Liver (tissue), 10 donors: ENCODE measurements at places on chromosomes 1 and 21.

DNA sequence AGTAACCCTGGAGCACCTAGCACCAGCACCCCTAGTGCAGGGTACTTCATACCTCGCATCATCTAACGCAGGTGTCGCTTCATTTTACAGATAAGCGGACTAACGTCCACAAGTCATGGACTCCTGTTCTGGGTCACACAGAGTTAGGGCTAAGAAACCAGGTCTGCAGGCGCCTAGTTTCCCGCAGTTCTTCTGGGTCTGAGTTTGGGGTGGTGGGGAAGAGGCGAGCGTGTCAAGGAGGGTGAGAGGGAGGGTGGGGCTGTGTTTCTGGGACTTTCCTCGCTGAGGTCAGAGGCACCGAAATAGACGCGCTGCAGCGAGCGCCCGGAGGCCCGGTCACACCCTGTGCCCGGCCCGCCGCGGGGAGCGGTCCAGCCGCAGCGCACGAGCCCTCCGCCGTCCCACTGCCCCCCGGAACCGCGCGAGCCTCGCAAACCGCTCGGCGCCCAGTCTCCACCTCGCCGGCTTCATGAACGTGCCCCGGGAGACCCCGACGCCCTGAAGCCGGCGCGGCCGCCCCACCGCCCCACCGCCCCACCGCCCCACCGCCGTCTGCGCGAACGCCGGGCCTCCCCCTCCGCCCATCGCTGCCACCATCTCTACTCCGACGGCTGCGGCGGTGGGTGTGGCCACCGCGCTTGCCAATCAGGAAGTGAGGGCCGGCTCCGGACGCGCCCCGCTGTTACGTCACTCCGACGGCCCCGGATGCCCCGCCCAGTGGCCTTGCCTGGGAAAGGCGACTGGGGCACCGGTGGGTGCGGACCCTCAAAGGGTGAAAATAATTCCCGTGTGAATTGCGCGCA, 12.3 kb downstream of the IFI6 start:
- DNase-seq = peak; percentile 90

- no peak for DNase-seq
Observed at GRCh38 chr21:45319461-45320211, 31.9 kb upstream of the POFUT2 start.

- DNase-seq = no peak
Observed at GRCh38 chr1:94339206-94339927, 78.8 kb upstream of the ABCD3 start.

GRCh38 chr1:27399251-27400025, 7.0 kb downstream of the GPR3 start:
- DNase-seq = no peak

GRCh38 chr1:71792264-71792663, 490.1 kb downstream of the NEGR1 start:
- no peak for DNase-seq

GRCh38 chr1:233859446-233859845, 45.0 kb upstream of the SLC35F3 start:
- DNase-seq = no peak

GRCh38 chr1:1118011-1118875, 2.4 kb upstream of the C1orf159 start:
- no peak for DNase-seq

DNA sequence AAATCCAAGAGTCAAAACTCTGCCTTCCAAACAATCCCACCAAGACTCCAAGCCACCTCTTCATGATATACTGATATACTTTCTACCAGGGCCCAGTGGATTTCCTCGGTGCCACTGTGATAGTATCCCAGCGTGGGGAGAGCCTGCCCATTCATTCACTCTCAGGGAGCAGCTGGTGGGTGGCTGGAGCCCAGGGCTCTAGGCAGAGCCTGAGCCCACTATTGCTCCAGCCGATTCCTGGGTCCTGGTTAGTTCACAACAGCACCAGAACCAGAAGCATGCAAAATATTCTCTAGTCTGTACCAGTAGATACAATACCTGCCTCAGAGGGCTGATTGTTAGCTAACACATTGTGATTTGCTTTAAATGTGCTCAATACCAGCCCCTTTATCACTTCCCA, 831 bp downstream of the CSRP1 start:
- DNase-seq = no peak

DNA sequence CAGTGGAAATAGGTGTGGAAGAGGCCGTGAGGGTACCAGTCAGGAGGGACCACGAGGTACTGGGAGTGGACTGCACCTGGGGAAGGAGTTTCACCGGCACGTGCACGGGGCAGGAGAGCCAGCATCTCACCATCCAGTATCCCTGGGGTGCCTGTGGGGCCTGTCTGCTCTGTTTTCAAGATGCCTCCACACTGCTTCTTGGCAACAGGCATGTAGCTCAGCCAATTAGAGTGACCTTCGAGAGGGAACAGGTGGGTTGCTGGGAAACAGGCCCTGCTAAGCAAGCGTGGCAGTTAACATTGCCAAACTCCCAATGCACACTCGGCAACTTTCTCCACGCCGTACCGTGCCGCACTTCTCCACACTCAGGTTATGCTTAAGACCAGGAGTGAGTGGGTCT, 17.7 kb downstream of the KCNC4 start:
- no peak for DNase-seq

GRCh38 chr1:76238094-76238628, 163.6 kb downstream of the ST6GALNAC3 start:
- no peak for DNase-seq

DNA sequence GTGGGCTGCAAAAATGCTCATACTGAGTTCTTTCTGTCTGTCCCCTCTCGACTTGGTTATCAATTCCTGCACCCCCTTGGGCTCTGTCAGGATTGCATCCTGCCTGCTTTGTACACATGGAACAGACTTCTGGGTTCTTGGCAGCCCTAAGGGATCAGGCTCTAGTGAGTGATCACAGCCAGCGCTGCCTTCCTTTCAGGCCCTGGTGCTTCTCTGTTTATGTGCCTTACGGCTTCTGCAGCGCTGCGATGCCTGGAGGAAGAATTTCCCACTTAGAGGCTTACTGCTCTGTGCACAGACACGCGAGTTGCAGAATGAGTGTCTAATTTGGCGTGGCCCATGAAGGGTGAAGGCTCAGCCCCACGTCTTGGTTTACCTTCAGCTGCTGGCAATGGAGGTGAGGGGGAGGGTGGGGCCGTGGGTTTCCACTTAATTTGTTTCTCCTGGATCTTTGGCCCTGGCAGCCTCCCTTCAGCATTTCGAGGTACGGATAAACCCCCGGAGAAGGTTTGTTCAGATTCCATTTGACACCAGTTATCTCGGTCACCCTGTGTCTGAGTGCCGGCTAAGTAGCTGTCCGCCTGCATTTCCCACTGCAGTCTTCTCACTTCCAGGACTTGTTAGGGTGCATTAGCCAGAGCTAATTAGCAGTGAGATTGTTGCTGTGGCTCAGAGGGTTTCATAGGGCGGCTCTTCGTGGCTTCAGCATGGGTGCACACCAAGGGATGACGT, 227.3 kb downstream of the DYRK1A start:
- DNase-seq = no peak

- no peak for DNase-seq
Observed at GRCh38 chr1:25661043-25661815, 44.6 kb downstream of the MAN1C1 start.

GRCh38 chr1:193281894-193282293, 95.5 kb upstream of the B3GALT2 start:
- DNase-seq = no peak

- no peak for DNase-seq
Observed at GRCh38 chr21:17671733-17672132, 59.0 kb upstream of the BTG3 start.

DNA sequence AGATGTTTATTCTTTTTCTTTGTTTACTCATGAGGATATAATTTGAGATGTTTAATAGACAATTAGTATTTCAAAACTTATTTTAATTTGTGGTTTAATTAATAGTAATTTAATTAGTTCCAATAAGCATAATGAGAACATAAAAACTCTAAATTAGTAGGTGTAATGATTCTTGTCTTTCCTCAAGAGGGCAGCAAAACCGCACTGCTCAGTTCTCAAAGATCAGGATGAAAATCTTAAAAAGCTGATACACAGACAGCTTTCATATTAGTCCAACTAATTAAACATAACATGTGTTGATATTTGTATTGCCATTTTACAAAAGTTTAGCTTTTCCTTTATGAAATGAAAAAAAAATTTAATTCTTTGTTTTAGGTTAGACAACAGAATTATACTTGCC, 106.7 kb upstream of the C21orf91 start:
- no peak for DNase-seq

DNA sequence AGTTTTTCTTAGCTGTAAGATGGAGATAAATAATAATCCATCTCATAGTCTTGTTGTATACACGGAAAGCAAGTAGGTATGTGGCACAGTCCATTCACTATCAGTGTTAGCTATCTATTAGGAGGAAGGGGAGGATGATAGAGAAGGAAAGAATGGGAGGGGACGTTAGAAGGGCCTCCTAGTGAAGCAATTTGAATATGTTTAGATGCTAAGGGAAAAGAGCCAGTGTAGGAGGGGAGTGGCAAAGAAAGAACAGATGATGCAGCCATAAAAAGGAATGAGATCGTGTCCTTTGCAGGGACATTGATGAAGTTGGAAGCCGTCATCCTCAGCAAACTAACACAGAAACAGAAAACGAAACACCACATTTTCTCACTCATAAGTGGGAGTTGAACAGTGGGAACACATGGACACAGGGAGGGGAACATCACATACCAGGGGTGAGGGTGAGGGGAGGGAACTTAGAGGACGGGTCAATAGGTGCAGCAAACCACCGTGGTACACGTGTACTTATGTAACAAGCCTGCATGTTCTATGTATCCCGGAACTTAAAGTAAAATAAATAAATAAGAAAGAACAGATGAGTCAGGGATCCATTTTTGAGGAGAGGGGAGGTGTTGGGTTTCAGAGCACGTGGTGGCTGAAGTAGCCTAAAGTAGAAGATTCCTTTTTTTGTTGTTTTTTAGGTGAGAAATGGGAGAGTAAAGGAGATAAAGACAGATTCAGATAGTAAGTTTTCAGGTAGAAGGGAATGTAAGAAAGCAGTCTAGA, 124.1 kb downstream of the POU2F1 start:
- no peak for DNase-seq
